ENCODE measurements at places on chromosomes 6 and 20.

- no peak for DNase-seq
Observed at GRCh38 chr6:44386929-44387345, 569 bp upstream of the CDC5L start.

- DNase-seq = no peak
Observed at GRCh38 chr20:13441388-13441787, 197.3 kb downstream of the TASP1 start.

DNA sequence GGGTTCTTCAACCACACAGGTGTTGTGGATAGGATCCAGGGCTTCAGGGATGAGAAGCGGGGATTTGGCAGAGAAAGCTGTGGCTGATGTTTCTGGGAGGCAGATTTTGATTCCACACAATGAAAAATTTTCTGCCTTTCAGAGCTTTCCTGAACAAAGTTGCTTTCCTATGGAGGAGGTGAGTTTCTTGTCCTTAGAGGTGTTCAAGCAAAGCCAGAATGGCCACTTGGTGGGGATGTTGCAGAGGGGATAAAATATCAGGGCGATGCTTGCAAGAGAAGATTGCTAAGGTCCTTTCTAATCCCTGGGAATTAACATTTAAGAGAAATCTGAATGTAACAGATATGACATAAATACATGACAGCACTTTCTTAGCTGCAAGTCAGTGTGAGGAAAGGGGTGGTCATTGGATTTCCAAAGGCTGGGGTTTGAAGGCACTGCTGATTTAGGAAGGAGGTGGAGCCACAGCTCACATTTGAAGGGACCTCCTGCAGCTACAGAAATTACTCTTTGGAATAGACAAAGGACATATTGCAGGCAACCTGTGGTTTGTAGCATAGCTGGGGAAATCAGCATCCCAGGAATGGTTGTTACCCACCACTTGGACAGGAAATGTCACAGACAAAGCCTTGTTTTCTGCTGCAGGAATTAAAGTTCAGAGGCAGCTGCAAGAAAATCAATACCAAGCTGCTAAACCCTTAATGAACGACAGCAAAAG lies 271.1 kb upstream of the CHD6 start:
- DNase-seq = no peak

GRCh38 chr20:952196-952795 lies 36.2 kb upstream of the ANGPT4 start:
- DNase-seq = no peak

GRCh38 chr6:28865401-28866204 lies 58.2 kb downstream of the TRIM27 start:
- peak; percentile 64 for DNase-seq

- no peak for DNase-seq
Observed at GRCh38 chr20:39041067-39041466, 78.9 kb downstream of the DHX35 start.

- DNase-seq = no peak
Observed at GRCh38 chr6:85614780-85615179, 21.1 kb upstream of the SNX14 start.

- no peak for DNase-seq
Observed at GRCh38 chr6:30164714-30165113, 1.4 kb downstream of the TRIM15 start.

All from stimulated activated CD4-positive, alpha-beta T cell treated with anti-CD3 and anti-CD28 coated beads, Interleukin-4, amount 100 ng/mL, for 24 hours (primary cell).